ENCODE measurements at places on chromosomes 1 and 21.

DNA sequence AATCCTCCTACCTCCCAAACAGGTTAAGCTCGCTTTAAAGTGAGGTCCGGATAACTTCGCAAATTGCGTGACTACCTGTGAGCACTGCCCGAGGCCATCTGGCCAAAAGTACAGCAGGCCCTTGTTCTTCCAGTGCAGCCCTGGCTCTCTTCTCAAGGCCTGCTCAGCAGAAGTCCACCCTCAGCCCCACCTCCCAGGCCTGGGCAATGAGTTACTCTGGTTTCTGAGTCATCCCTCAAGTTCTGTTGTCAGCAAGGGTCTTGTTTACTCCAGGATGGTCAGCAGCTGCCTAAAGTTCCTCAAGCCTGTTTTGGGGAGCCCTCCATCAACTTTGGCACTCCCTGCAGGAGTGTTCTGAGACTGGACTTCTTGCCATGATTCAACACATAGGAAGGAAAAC lies 101.7 kb downstream of the BCAR3 start:
- DNase-seq = no peak

GRCh38 chr1:39652105-39652504 lies 12.7 kb upstream of the HEYL start:
- DNase-seq = no peak

- DNase-seq = no peak
These were observed 31.4 kb downstream of the AK2 start for GRCh38 chr1:33005117-33005837.

- no peak for DNase-seq
These were observed 403 bp downstream of the MXRA8 start for GRCh38 chr1:1357871-1358432.

DNA sequence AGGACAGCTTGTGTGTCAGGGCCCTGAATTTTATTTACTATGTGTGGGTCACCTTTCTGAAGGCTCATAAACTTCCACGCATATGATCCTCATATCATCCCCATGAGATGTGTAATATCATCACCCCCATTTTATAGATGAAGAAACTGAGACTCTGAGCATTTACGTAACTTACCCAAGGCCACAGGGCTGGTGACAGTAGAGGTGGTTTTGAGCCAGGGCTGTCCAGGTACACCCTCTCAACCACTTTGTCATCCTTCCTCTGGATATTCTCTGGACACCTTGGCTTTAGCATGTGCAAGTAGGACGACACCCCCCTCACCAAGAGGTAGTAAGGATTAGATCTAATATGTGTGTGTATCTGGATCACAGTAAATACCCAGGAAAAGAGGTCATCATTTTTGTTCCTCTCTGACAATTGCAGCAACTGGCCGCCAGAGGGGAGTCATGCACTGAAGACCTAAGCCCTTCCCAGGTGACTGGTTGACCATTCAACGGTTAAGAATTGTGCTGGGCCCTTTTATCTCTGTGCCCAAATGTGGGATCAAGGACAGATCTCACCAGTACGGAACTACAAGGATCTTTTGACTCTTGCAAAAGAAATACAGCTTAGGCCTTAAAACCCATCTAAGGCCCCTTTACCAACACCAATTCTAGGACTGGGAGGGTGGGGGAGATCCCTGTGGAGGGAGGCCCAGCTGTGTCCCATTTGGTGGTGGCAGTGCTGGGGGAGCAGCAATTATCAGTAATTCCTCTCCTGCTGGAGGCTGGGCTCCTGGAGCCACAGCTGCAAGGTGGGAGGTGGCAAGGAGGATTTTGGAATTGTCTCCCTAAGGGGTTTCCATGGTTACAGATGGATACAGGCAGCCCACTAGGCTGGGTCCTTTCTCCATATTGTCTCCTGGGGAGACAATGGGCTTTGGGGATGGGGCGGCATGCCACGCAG lies 13.7 kb upstream of the E2F2 start:
- no peak for DNase-seq

DNA sequence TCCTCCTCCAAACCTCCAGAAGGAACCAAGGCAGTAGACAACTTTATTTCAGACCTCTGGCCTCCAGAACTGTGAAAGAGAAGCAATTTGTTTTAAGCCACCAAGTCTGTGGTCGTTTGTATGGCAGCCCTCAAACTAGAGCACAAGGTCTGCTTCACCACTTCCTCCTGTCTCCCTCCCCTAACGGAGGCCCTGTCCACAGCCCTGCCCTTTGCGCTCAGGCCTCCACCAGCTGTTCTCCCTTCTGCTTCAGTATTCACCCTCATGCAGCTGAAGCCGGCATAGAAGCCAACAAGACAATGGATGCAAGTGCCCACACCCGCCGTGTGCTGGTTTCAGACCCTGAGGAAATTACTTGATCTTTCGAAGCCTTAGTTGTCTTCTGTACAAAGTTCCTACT lies 364.1 kb downstream of the HHAT start:
- DNase-seq = no peak

DNA sequence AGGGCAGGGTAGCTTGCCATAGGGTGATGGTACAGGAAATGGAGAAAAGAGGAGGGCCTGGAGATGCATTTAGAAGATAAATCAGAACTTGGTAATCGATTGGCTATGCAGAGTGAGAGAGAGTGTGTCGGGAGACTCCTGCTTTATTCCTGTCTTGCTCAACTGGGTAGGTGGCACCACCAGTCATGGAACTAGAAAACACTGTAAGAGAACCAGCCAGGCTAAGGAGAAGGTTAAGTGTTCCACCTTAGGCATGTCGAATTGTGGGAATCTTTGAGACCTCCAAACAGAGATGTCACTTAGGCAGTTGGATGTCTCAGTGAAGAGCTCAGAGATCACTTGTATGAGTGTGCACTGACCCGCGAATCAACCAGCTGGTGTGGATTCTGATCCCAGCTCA lies 28.7 kb upstream of the RD3 start:
- no peak for DNase-seq

GRCh38 chr1:151825751-151826660 lies 5.6 kb downstream of the RORC start:
- DNase-seq = no peak

- DNase-seq = no peak
These were observed 53.1 kb upstream of the ZNF648 start for GRCh38 chr1:182114627-182115023.

Measured in cerebellar nuclear complex (tissue), 1 donor.